ENCODE measurements at places on chromosomes 1 and 21. TPM values are rescaled to one million over a fixed set of nuclear protein-coding genes. Genes with fewer than 3 reads are reported as not detected.

The LHX8 gene
- total RNA-seq: not detected

DNA sequence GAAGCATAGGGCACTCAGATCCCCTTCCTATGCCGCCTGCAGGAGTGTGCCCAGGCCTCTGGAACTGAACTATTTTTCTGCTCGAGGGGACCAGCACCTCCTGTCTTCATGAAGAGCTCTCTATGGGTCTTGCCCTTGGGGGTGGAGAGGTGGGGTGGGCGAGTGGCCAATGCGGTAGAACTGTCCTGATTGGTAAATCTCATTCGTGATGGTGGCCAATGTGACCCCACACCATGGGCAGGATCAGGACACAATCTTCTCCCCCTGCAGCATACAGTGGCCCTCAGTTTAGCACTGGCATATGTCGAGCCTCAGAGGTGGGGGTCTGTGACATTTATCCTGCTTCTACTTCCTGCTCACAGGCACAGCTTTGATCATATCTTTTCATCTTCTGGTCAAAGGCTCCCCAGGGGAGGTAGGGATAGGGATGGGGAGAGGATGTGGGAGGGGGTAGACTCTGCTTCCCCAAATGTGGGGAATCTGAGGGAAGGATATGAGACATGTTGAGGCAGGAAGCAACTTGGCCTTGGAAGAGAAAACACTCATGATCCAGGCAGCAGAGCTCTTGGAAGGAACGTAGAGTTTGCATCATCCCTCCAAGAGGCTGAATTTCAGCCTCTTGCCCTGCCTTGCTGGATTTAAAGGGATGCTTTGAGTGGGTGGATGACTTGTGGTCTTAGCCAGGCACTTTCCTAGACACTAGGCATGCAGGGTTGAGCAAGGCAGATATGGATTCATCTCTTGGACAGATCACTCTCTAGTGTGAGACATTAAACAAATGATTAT is 81.8 kb downstream of the LAMC2 start:
- no peak for DNase-seq

The TCHH gene
- total RNA-seq: not detected

The HAO2 gene
- not detected for total RNA-seq

The SPRR2G gene
- not detected for total RNA-seq

DNA sequence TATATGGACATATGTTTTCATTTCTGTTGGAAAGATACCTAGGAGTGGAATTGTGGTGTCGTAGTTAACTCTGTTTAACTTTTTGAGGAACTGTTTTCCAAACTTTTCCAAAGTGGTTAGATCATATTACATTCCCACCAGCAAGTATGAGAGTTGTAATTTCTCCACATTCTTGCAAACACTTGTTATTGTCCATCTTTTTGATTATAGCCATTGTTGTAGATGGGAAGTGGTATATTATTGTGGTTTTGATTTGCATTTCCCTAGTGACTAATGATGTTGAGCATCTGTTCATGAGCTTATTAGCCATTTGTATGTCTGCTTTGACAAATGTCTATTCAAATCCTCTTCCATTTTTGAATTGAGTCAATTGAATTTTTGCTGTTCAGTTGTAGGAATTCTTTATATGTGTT is 19.8 kb downstream of the CAMTA1 start:
- no peak for DNase-seq

- DNase-seq: no peak
These were observed 10.8 kb downstream of the ASAP3 start for GRCh38 chr1:23473037-23473800.

The ETV3L gene
- total RNA-seq: not detected

DNA sequence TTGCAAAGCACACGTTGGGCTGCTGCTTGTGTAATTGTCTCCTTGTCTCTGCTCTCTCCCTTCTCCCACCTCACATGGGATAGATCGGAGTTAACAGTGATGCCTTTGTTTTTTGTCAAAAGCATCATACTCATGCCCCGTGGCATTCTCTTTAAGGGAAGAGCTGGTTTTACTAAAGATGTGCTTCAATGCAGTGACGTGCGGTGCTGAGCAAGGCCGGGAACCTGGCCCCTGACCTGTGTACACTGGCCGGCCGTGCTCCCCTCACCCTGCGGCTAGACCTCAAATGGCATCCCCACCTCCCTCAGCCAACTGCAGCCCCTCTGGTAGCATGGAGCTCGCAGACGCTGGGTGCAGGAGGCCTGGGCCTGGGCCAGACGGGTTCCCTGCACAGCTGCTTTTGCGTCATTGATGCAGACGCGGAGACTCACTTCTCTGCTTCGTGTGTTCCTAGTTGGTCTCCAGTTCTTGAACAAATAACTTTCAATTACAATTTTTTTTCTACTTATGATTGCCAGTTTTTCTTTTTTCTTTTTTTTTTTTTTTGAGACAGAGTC is 19.9 kb downstream of the AGPAT3 start:
- no peak for DNase-seq

The VASH2 gene
- 0.17 TPM for total RNA-seq

DNA sequence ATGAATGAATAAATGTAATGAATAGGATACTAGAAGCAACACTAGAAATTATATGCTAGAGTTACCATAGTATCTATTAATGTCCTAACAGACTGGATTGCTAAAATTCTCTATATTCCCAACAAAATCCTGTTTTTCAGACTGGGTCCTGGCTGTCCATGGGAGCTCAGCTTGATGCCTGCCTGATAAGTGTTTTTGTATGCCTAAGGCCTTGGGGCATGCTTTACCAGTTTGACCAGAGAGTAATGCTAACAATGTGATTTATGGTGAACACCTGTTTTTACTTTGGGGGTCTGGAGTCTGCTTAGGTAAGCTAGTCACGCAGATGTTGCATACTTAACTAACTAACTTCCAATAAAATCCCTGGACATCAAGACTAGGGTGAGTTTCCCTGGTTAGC is 318.8 kb upstream of the DEPDC1 start:
- DNase-seq: no peak

GRCh38 chr21:44942566-44942965 is 2.7 kb downstream of the SLX9 start:
- peak; percentile 3 for DNase-seq

DNA sequence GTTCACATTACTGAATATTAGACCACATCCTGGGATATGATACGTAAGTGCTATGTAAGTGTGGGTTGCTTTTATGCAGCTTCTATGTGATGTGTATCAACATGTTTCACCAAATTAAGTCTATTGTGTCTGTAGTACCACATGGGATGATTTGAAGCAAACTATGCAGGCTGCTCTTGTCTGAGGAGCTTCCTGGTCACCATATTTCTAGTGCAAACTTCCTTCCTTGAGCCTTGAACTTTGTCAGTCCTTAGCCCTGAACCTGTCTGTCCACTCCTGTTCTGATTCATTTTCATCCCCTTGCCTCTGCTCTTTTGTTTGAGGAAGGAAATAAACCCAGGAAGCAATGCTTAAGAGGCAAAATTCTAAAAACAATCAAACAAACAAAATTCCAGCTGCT is 117.5 kb upstream of the VANGL1 start:
- no peak for DNase-seq

The MRPS14 gene
- 8.5 TPM for total RNA-seq

The SPRR3 gene
- not detected for total RNA-seq

- no peak for DNase-seq
These were observed 3.2 kb downstream of the SERINC2 start for GRCh38 chr1:31416101-31416736.

The CDC7 gene
- 4.2 TPM for total RNA-seq

DNA sequence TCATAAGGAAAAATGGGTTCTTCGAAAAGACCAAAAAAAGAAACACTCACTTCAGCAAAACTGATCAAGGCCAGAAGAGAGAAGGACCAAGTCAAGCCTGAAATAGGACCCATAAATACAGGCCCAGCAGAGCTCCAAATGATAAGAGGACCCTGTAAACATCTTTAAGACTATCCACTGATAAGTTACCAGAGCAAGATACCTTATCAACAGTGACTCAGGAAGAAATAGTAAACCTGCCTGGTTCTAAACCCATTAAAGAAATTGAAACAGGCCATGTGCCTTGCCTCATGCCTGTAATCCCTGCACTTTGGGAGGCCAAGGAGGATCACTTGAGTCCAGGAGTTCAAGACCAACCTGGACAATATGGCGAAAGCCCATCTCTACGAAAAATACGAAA is 81.8 kb upstream of the ERRFI1 start:
- DNase-seq: no peak

- DNase-seq: no peak
These were observed 32.4 kb downstream of the PRPF38A start for GRCh38 chr1:52436817-52437216.

The KCNE2 gene
- not detected for total RNA-seq

- DNase-seq: no peak
These were observed 19.0 kb downstream of the FBXO28 start for GRCh38 chr1:224132901-224133300.

The AIDA gene
- total RNA-seq: 25.1 TPM

DNA sequence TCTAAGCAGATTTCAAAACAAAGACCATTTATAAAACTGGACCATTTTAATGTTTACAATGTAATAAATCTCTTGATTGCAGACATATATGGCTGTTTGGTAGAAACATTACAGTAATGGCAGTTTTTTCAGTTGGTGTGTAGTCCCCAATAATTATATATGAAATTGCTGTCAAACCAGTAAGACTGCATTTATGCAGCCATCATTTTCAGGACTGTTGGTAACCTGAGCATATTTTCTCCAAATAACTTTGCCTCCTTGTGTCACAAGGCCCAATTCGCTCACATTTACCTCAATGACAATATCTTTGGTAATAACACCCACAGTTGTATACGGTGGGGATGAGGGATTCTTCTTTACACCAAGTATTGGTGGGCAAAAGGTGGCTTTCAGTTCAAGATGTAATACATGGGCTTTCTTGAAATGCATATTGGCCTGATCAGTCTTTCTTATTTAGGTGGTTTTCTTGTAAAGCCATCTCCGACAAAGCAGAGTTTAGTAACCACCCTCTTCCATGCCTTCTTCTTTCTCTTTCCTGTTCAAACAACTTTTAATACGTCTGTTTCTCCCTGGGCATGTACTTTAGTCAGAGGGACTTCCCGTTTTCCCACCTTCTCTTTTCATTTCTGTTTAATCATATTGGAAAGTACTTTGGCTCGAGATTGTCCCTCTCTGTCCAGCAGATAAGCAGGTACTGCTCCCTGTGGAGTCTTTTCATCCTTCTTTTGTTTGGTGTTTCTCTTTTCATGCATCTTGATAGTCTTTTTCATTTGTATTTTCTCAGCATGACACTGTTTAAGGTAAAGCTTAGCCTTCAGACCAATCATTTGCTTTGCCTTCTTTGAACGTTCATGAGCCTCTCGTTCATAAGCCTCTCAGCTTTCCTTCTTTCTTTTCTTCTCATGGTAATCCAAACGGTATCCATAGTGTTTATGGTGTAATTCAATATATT is 30.4 kb downstream of the ATP2B4 start:
- DNase-seq: no peak

- no peak for DNase-seq
These were observed 81.1 kb downstream of the PEX14 start for GRCh38 chr1:10555635-10556429.

- no peak for DNase-seq
These were observed 12.3 kb downstream of the RNF223 start for GRCh38 chr1:1061682-1062345.

DNA sequence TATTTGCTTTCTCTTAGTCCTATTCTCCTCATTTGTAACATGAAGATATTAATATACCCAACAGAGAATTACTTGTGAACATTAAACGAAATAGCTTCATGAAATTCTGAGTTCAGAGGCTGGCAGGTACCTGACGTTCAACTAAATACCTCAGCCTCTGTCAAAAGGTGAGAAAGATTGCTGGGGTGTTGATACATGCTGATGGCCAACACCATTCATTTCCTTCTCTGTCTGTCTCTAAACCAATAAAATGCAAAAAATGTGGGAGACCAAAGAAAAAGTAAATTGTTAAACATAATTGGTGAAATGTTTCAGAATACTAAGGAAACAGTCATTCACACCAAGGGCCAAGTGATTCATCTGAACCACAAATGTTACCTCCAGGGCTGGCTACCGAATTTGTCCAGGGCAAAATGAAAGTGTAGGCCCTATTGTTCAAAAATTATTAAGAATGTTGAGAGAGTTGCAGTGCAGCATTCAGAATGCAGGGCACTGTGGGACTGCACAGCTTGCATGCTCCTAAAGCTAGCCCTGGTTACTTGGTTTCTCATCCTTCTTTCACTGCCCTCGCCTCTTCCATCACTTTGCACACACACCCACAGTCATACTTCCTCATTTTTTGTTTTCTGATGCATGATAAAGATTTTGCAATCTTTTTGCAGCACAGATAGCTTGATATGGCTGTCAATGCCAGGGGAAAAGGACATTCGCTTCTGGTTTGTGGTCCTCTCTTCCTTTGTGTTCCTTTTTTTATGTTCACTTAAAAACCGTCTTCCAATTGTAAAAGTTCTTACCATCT is 414.3 kb upstream of the NR5A2 start:
- no peak for DNase-seq

The IL19 gene
- not detected for total RNA-seq

The CAPN8 gene
- 0.27 TPM for total RNA-seq

GRCh38 chr1:15453734-15454133 is 2.8 kb upstream of the CELA2A start:
- DNase-seq: no peak

DNA sequence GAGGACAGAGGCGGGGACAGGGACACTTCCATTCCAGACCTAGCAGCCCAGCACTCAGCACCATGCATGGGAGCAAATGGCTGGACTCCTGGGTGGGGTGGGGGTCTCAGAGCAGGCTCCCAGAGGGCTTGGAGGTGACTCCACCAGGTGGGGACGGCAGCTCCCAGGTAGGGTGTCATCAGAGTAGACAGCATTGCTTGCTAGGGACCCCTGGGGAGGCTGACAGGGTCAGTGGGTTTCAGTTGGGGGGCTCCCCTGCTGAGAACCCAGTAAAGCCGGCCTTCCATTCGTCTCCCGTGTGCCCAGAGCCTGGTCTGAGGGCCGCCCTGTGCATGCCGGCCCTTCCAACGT is 4.8 kb upstream of the GJC2 start:
- no peak for DNase-seq

- DNase-seq: no peak
These were observed 17.6 kb downstream of the ZBTB21 start for GRCh38 chr21:41992576-41992975.

The CASQ2 gene
- total RNA-seq: not detected

DNA sequence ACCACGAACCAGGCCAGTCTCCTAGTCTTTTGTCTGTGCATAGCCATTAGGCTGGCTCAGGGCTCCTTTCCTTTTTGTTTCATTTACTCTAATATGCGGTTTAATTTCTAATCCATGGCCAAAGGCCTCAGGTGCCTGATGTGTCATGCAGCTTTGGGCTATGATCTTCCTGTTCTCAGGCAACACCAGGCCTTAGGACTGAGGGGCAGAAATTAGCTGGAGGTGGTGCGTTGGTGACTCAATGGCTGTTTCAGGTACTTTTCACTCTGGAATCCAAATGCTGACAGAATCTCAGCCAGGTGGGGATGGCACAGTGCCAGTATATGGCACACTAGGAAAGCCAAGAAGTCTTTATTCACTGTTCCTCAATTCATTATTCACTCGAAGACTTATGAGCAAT is 105.3 kb downstream of the CACNA1E start:
- no peak for DNase-seq

The CORT gene
- not detected for total RNA-seq

The LIPI gene
- not detected for total RNA-seq

DNA sequence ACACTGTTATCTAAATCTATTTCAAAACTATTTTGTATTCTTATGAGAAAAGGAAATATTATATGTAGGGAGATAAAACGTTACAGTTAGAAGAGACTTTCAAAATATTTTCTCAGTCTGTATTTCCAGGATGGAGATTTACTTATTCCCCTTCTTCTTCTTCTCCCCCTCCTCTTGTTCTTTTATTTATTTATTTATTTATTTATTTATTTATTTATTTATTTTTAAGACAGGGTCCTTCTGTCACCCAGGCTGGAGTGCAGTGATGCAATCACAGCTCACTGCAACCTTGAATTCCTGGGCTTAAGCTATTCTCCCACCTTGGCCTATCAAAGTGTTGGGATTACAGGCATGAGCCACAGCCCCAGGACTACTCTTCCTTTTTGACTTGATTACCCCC is 2.8 kb upstream of the RPF1 start:
- no peak for DNase-seq

All from CD4-positive, alpha-beta T cell (primary cell).